ENCODE measurements at places on chromosomes 5 and 9.

DNA sequence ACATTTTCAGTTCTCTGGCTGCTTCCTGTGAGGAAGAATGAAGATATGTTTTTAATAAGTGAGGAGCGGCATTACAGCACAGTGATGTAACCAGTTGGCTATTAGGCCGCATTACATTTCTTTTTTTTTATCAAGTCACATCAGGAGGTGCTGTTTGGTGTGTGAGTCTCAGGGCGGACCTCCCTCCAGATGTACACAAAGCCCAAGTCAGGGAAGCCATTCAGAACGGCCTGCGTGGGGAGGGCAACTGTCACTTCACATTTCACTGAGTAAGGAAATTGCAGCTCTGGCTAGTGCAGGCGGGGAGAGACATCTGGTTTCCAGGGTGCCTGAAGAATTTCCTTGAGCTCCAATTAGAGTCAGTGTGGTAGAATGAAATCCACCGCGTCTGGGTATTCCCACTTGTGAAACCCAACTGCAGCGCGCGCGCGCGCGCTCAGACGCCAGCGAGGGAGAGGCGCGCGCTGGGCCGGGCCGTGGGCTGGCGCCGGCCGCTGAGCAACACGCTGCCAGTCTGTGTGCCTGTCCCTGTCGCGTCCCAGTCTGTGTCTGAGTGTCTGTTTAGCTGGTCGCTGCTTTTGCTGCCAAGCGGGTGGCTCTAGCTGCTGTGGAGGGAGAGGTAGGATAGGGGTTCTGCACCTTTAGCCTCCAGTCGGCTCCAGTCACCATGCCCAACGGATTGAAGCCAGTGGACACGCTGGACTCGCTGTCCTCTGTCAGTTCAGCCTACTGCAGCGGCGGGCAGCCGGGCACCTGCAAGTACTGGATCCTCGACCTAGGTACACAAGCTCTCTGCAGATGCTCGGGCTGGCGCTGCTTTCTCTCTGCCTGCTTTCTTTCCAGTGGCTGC, 140.8 kb upstream of the OTULINL start:
- no peak for DNase-seq

GRCh38 chr9:14433351-14434157, 119.6 kb upstream of the NFIB start:
- peak; percentile 7 for DNase-seq

DNA sequence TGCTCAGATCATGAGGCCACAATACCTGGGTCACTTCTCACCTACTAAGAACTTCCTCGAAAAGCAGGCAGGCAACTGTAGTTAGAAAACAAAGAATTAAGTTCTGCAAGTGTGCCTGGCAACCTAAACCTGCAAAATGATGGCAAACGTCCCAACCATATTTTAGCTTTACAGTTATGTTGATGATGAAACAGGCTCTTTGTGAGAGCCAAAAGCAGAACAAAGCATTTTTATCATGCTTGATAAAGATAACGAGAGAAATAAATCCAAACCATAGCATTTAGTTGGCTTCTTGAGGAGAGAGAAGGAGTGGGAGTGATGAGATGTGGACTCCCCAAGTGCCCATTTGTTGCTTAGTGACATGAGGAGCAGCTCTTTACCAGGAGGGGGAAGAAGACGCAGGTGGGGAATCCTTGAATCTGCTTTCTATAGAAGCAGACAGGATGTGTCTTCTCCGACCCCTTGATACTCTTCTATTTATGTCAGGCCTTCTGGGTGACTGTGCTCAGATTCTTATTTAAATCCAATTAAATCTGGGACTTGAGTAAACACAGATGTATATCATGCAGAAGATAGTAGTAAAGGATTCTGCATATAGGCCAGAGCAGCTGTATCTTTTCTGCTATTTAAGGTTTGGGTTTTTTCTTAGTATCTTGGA, 221.2 kb downstream of the TMEM167A start:
- no peak for DNase-seq

DNA sequence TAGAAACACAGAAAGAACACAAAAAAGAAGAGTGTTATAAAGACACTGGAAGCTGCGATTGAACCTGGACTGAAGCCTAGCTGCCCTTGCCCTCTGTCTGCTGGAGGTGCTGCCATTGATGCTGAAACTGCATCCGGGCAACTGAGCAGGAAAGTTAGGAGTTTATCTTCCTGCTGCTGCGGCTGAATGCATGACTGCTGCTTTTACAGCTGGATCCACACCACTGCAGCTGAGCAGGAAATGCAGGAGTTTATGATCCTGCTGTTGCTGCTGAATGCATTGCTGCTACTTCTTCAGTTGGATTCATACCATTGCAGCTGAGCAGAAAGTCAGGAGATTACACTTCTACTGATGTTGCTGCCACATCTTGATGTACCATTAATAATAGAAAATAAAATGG, 21.8 kb upstream of the JAKMIP2 start:
- DNase-seq, result no peak

- DNase-seq, result no peak
Measured at GRCh38 chr9:134770972-134771971, 109.3 kb upstream of the FCN2 start.

GRCh38 chr9:95079461-95079860, 238.0 kb downstream of the FANCC start:
- no peak for DNase-seq
